Cortex of kidney (tissue), 1 donor: ENCODE measurements at places on chromosomes 3 and 15.

DNA sequence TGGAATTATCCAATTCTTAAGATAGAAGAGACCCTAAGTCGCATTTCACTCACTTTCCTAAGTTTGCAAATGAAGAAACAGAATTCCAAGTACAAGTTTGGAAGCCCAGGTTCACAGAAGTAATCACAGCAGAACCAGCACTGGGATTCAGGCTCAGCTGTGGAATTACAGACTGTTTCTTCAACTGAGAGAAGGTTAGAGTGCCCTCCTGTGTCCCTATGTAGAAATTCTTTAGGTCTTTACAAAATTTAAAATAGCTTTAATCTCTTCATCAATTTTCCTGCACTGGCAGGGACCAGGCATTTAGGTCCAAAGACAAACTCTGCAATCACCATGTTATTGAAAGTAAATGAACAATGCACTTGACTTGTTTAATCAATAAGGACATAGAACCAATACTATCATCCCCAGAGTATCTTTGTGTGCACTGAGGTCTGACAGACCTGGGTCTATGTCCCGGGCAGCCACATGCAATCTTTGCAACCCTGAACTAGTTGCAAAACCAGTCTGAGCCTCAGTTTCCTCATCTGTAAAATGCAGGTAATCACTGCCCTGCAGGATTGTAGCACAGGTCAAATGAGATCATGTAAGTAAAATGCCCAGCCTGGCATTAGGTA is 96.3 kb upstream of the ZBED2 start:
- DNase-seq: no peak

DNA sequence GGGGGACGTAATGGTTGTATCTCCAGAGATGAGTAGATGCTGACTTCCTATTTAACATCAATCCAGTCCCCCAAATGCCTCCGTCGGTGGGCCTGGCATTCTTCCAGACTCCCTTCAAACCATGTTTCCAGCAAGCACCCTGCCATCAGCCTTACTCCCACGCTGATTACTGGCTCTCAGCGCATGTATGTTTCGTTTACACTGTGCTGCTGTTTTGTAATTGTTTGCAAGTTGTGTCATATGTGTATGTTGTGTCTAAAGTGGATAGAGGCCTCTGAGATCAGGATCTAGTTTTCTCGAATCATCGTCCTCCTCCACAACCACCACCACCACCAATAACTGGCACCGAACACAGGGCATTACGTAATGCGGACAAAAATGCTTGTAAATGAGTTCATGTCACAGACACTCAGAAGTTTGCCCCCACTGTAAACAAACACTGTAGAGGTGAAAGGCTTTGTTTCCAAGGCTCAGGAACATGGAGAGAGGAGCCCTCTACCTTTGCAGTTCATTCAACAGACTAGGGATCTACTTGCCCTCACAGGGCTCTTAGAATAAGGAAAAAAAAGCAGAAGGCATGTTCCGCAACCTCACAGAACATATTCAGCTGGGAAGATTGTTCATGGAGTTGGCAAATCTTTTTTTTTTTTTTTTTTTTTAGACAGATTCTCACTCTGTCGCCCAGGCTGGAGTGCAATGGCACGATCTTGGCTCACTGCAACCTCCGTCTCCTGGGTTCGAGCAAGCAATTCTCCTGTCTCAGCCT is 46.1 kb upstream of the SEMA4B start:
- no peak for DNase-seq

GRCh38 chr3:60953351-60953750 is 297.9 kb downstream of the FHIT start:
- DNase-seq: no peak

DNA sequence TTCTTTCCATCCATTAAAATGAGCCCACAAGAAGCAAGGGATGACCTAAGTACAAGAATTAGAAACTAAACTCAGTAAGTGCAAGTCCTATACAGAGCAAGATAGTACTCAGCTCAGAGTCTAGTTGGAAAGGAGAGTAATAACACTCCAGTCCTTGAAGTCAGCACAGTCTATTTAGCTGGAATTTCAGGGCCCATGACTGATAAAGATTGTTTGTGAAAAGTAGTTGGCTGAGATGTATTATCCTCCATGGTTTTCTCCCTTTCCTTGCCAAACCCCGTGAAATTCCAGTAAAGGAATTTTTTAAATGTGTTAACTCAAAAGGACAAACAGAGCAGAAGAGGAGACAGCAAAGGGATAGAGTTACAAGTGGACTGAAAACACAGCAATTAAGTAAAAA is 127.2 kb upstream of the STT3B start:
- no peak for DNase-seq

DNA sequence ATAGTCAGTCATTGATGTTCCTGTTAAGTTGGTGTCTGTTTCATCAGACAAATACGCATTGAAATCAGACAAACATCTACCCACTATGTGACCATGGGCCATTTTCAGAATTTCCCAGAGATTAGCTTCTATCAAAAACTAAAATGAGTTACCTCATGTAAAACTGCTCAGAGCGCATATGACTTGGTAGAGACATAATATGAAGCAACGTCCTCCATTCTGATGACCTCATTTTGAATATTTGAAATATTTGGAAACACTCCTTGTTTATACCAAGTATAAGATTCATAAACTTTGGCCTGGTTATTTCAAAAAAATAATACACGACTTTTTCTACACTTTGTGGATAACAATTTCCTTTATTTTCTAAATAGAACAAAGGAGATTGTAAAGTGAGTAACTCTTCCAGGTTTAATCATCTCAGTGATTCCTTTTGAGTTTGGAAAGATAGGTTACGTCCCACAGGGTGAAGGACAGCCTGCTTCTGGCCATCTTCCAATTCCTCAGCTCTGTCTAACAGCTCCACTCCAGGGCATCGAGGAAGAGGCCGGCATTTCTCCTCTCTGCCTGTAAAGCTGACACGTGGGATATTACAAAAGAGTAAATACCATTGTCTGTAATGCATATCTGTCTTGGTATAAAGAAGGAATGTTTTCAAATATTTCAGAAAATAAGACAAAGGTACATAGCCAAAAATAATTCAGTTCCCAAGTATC is 122.6 kb downstream of the CADM2 start:
- DNase-seq: no peak

DNA sequence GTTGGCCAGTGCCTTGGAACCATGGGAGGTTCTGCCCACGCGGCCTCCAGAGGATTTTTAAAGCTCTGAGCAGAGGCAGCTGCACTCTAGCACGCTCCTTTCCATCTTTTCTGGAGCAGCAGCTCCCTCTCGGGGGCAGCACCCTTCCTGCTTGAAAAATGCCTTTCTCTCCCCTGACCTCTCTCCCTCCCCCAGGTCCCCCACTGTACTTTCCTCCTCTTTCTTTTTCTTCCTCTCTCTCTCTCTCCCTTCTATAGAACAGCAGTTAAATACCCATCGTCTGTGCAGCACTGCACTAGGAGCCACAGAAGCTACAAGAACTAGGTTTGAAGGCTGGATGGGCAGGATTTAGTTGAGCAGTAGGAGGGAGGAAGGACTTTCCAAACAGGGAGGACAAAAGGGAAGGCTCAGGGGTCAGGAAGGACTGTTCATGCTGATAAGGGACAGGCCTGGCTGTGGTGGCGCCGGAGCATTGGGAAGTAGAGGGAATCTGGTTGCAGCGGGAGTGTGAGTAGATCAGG is 4.4 kb downstream of the ALPK3 start:
- no peak for DNase-seq

- DNase-seq: no peak
Measured at GRCh38 chr3:168591587-168591986, 495.9 kb upstream of the GOLIM4 start.

- no peak for DNase-seq
Measured at GRCh38 chr3:86379280-86379679, 611.7 kb downstream of the VGLL3 start.

DNA sequence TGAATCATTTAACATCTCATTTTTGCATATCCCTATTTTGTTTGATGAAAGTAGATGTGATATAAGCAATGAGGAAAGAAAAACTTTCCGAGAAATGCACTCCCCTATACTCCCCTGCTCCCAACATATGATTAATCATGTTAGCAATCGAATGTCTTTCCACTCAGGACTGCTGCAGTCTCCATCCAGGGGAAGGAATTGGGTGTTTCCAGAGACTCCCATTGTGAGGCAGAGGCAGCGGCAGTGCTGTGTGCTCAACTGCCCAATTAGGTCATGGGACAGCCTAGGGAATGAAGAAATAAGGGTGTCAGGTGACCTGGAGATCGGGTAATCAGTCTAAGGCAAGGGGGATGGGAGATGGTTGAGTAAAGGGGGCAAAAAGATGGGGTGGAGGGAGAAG is 268.6 kb upstream of the MEIS2 start:
- DNase-seq: no peak

- DNase-seq: no peak
Measured at GRCh38 chr3:128554465-128555097, 61.6 kb upstream of the GATA2 start.

DNA sequence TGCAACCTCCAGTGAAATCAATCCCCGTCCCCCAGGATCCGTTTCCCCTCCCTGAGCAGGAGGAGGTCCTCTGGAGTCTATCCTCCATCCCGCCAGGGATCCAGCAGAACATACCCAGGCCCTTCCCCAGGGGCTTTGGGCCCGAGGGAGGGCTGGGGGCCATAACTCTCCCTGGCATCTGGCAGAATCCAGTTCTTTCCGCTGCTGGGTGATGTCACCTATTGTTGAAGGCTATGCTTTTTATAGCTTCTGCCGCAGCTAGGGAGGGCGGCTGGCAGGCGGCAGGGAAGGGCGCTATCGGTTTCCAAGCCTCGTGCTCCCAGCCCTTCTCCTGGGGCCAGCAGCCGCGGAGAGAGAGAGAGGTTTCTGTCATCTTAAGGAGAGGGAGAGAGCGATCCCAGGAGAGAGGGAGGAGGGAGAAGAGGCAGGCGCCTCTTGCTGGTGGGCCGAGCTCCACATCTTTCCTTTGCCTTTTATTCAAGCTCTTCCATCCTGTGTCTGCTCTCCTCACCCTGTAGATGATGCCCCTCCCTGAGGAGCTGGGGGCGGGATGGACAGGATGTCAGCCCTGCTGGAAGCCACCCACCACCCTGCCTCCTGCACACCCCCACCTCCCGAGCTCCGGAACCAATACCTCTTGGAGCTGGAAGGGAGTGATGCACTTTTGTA is 120.1 kb downstream of the ANP32A start:
- no peak for DNase-seq

GRCh38 chr3:24123596-24123995 is 178.5 kb downstream of the NR1D2 start:
- DNase-seq: no peak
